ENCODE measurements at places on chromosomes 13 and 19.

DNA sequence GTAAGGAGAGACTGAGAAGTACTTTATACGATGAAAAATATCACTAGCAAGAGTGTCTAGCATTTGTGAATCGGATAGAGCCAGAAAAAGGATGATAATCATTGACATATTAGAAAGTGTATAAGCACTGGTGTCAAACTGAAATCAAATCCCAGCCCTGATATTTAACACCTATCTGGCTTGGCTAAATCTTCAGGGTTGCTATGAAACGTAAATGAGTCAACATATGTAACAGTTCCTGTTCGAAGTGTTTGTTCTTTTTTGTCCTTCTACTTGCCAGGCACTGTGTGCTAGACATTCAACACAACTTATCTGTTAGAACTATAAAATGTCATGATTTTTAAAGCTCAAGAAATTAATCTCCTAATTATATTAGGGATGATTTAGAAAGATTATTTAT lies 40.8 kb downstream of the SERPINE3 start:
- DNase-seq: no peak

- DNase-seq: no peak
These were observed 996 bp downstream of the ZNF524 start for GRCh38 chr19:55601084-55601483.

- DNase-seq: peak; percentile 80
These were observed 8.6 kb upstream of the NUP62 start for GRCh38 chr19:49937750-49938381.

DNA sequence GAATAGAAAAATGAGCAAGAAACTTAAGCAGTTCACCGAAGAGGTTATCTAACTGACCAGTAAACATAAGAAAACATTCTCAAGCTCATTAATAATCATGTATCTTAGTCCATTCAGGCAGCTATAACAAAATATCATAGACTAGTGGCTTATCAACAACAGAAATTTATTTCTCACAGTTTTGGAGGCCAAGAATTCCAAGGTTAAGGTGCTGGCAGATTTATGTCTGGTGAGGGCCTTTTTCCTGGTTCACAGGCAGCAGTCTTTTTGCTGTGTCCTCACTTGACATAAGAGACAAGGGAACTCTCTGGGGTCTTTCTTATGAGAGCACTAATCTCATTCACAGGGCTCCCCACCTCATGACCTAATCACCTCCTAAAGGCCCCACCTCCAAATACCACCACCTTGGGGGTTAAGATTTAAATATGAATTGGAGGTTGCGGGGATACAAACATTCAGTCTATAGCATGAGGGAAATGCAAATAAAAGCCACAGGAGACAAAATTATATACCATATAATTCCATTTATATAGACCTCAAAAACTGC lies 123.6 kb downstream of the ZAR1L start:
- no peak for DNase-seq

GRCh38 chr19:6779206-6779605 lies 6.7 kb downstream of the VAV1 start:
- no peak for DNase-seq

GRCh38 chr13:60242043-60242595 lies 78.4 kb upstream of the DIAPH3 start:
- no peak for DNase-seq
